ENCODE measurements at places on chromosomes 11 and 22. TPM values are rescaled to one million over a fixed set of nuclear protein-coding genes. Genes with fewer than 3 reads are reported as not detected.

SCGB2A2 gene
- total RNA-seq = not detected

MCAT gene
- total RNA-seq = 14.0 TPM

SLC22A6 gene
- not detected for total RNA-seq

UCP3 gene
- 3.4 TPM for total RNA-seq

LDHAL6A gene
- total RNA-seq = 0.07 TPM

SYT8 gene
- total RNA-seq = not detected

OR56B4 gene
- not detected for total RNA-seq

TMPRSS6 gene
- 2.7 TPM for total RNA-seq

C11orf21 gene
- 20.4 TPM for total RNA-seq

NECTIN1 gene
- 0.91 TPM for total RNA-seq

NCAM1 gene
- 1.2 TPM for total RNA-seq

STIM1 gene
- 105 TPM for total RNA-seq

RAB36 gene
- total RNA-seq = not detected

TSPAN32 gene
- 23.1 TPM for total RNA-seq
